ENCODE measurements at places on chromosomes 6 and 20. TPM values are rescaled to one million over a fixed set of nuclear protein-coding genes. Genes with fewer than 3 reads are reported as not detected.

GRCh38 chr6:54074578-54075195 lies 36.6 kb upstream of the MLIP start:
- DNase-seq: no peak

GRCh38 chr20:20780127-20780824 lies 67.8 kb upstream of the RALGAPA2 start:
- DNase-seq: peak; percentile 58

DNA sequence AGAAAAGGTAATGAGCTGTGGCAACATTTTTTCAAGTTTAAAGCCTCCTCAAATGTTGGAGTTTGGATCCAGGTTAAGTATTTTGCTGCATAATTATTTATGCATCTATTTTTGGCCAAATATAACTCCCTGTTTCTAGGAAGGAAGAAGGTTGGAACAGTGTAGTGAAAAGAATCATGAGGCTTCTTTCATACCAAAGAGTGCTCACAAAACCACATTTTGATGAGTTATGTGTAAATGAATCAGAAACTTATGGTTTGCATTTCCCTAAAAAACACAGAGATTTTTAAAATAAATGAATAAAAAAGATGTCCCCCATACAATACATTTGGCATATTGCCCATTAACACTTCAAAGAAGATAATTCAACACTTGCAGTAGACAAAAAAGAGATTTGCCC lies 246.9 kb upstream of the PRDM1 start:
- DNase-seq: no peak

- peak; percentile 97 for DNase-seq
These were observed at the start of gene USP49 for GRCh38 chr6:41895300-41896233. Gene USP49, minus strand, starts transcription at chr6:41895375. Its CDS starts 88,392 bp downstream, at chr6:41806983.

The PDE7B gene
- polyA plus RNA-seq: 5.0 TPM

The TREML2 gene
- polyA plus RNA-seq: 0.08 TPM

The SAPCD1 gene
- 2.9 TPM for polyA plus RNA-seq

The TAP2 gene
- polyA plus RNA-seq: 4.4 TPM

Measured in stomach (tissue), 19 donors.